ENCODE measurements at places on chromosomes 4 and X.

DNA sequence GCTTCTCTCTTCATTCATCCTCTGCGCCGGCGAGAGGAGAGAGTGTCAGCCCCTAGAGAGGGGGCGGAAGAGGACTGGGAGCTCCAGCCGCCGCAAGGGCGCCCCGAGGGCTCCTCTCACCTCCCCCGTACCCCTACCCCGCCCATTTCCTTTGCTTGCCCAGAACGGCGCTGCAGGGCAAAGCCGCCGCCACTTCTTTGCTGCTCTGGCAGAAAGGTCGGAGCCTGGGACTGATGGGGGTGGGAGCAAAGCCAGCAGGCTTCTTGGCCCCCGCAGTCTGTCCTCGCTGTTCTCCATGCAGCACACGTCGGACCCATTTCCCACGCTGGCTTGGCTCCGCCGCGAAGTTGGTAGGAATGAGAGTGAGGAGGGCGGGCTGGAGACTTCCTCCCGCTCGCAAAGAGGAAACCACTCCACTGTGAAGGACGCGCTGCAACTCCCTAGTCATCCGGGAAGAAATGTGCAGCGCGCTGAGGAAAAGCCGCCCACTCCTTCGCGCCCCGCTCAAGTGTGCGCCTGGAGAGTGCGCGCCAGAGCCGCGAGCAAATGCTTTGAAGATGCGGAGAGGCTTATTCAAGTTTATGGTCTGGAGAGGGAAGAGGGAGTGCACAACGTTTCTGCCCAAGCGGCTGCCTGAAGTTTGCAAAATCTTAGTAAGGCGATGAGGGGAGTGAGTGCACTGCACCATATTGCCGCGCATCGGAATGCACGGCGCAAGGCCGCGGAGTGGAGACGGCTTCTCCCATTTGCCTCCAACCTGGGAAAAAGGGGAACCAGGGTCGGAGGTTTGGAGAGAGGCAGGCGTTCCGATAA is 2.8 kb upstream of the PCDH7 start:
- DNase-seq = no peak

- DNase-seq = no peak
Observed at GRCh38 chr4:98506462-98507132, 151.8 kb downstream of the TSPAN5 start.

DNA sequence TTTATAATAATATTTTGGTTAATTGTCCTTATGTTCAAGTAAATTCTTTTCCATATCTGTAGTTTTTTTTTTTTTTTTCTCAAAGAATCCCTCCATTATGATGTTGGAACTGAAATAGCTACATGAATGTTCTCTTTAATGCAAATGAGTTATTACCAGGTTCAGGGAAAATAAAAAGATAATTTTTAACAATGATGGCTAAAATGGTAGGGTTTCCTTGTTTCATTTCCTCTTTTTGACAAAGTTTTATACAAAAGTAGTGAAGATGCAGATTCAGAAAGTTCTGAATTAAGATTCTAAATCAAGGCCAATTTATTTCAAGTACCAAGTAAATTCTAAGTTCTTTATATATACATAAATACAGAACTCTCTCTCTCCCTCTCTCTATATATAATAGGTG is 779.0 kb upstream of the INTU start:
- no peak for DNase-seq

- DNase-seq = no peak
Observed at GRCh38 chr4:94909645-94910044, 151.9 kb downstream of the BMPR1B start.

DNA sequence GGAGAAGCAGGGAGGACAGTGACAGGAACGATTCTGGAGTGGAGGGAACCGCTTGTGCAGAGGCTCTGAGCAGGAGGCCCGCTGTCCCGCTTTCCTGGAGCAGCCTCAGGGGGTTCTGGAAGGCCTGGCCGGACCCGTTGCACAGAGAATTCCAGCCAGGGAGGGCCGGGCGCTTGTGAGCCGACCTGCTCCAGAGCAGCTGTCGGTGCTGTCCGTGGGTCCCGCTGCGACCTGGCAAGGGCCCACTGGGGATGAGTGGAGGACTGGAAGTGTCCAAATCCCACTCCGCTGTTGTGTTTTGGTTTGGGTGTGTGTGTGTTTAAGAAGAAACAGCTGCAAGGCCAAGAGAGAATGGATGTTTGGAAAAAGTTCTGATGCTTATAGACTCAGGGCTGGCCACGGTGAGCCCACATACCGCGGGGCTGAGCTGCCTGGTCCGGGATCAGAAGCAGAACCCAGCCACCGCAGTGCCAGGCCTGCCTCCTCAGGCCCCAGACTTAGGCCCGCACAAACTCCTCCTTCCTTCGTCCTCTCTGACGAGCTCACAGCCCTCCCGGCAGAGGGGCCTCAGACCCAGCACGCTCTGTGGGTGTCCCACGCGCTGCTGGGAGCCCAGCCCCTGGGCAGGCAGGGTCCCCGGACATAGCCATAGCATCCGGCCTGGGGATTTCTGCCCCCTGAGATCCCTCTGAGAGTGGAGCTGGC is 73.9 kb downstream of the HTRA3 start:
- peak; percentile 79 for DNase-seq

- peak; percentile 67 for DNase-seq
Observed at GRCh38 chr4:124262211-124263179, 450.0 kb downstream of the ANKRD50 start.

DNA sequence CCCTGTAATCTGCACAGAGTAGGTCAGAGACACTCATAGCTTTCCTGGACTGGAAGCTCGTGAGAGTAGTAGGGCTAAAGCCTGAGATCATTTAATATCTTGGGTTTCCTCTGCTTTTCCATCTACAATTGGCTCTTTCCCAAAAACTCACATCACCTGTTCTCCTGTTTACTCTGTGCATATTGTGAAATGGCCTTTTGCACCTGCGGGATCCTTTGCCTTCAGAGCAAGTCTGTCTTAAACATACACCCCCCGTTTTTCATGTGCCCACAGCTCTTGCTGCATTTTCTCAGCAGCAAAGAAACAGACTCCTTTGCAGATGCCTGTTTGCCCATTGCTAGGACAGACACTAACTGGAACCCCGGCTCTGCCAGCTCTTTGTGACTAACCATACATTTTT is 608.3 kb upstream of the PCDH10 start:
- DNase-seq = no peak

GRCh38 chrX:153687121-153688039 is at the start of gene SLC6A8:
Gene SLC6A8 (plus strand): TSS chrX:153687926. CDS start chrX:153688575, 649 bp downstream.
- DNase-seq = peak; percentile 84

GRCh38 chrX:18542905-18543304 is 117.5 kb downstream of the CDKL5 start:
- DNase-seq = no peak

DNA sequence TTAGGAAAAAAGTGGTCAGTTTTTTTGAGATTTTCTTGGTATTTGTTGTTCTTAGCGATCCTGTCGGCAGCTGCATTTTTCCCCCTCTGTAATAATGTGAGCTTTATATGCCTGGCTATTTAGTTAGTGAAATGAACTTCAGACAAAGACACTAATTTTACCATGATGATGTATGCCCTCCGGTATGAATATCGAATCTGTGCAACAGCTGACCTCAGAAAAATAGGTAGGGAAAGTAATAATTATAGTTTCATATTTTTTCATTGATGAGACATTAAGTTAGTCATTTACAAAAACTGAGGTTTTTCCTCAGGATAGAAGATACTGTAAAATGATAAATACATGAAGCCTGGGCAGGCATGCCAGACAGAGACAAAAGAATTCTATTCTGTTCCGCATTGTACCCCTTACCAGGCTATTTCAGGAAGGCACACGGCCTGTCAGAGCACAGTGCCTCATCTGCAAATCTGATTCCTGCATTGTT is 155.8 kb downstream of the SHROOM3 start:
- DNase-seq = no peak

GRCh38 chr4:113469023-113469390 is 292.5 kb downstream of the CAMK2D start:
- no peak for DNase-seq
